ENCODE measurements at places on chromosomes 3 and 15.

DNA sequence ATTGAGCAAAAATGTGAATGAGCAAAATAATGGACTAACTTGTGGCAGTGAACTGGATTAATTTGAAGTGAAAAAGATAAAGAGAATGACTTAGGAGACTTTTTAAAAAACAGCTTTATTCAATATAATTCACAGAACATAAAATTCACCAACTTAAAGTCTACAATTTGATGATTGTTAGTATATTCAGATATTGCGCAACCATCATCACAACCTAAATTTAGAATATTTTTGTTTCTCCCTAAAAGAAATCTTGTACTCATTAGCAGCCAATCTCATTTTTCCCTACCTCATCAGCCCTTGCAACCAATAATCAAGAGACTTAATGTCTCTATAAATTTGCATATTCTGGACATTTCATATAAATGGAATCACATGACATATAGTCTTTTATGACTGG, 496.5 kb downstream of the IGSF11 start:
- DNase-seq: no peak

GRCh38 chr3:42829628-42830436, 20.6 kb downstream of the ACKR2 start:
- peak; percentile 8 for DNase-seq

DNA sequence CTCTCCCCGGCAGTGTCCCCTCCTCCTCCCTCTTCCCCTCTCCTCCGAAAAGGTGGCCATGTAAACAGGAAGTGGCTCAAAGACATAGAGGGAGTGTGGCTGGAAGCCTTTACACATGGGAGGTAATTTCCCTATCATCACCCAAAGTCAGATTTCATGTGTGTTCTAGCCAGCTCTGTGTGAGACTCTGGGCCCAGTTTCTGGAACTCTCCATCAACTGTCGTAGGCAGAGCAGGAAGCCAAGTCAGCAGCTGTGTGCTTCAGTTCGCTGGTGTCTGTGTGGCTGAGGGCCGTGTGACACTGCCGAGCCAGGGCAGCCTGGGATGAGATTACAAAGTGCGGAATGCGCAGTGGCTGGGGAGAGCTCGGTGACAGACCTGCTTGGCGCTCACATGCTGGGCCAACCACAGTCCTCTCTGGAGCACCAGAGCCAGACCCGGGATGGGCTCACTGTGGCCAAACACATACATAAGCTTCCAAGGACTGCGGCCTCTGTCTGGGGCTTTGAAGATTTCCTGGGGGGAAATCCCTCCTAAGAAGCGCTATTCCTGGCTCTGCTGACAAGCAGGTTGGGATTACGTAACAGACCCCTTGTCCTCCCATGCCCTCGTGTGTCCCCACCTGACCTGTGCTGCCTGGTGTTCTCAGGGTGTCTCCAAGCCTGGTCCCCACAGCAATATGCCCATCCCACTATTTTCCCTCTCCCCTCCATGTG, 50.7 kb downstream of the UMPS start:
- no peak for DNase-seq

DNA sequence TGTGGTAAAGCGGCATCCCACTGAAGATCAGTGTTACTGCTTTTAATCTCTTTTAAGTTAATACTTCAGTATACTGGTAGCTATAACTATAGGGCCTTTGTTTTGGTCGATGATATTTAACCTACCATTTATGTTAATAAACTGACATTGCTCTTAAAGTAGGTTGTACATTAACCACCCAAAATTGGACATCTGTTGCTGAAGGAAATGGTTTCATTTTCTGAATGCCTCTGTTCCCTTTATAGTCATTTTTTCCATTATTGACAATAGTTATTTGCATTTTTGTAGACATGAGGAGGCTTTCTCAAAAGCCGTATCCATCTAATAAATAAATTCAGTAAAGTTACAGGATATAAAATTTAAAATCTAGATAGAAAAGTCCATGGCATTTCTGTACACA, 252.4 kb upstream of the UBE2E1 start:
- no peak for DNase-seq

GRCh38 chr3:129492691-129493090, 35.7 kb upstream of the RHO start:
- no peak for DNase-seq

- DNase-seq: peak; percentile 29
These were observed 483.2 kb downstream of the RBMS3 start for GRCh38 chr3:29764041-29764440.

DNA sequence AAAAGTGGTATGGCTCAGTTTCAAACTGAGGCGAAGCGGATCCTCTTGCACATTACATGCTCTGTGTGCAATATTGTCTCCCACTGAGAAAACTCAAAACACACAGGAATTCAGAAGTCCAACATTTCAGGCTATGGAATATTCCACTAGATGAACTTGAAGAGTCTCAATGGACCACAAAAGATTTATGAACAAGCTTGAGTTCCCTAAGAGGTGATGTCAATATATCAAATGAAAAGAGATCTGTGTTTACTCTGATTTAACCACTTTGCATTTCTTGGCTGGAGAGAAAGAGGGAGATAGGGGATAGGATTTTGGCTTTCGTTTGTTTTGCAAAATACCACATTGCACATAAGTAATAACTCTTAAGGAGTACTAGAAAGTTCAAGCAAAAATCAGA, 20.3 kb downstream of the PDZRN3 start:
- no peak for DNase-seq

DNA sequence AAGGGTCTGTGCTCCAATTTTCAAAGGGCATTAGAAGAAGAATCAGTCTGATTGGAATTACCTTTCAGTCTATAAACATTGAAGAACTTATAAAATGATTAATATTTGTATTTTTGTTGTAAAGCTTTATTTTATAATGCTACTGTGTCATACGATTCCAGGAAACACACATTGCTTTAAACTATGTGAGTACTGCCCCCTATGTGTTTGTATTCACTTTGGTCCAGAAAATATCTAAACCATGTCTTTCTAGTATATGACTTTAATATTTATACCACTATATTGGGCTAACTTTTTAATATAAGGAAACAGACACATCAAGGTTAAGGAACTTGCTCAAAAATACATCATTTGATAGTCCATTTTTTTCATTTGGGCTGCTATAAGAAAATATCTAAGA, 3.2 kb upstream of the RIOX2 start:
- no peak for DNase-seq

- DNase-seq: no peak
These were observed 451.9 kb downstream of the NLGN1 start for GRCh38 chr3:173849489-173849888.

DNA sequence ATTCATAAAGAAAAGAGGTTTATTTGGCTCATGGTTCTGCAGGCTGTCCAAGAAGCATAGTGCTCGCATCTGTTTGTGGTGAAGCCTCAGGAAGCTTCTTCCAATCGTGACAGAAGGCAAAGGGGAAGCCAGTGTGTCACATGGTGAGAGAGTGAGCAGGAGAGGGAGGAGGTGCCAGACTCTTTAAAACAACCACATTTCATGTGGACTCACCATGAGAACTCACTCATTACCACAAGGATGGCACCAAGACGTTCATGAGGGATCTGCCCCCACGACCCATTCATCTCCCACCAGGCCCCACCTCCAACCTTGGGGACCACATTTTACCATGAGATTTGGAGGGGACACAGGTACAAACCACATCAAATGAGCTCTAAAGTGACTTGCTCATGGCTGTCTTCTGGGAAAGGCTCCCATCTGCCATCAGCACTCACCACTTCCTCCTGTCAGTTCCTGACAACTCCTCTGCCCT, 327.3 kb upstream of the TLE3 start:
- no peak for DNase-seq

DNA sequence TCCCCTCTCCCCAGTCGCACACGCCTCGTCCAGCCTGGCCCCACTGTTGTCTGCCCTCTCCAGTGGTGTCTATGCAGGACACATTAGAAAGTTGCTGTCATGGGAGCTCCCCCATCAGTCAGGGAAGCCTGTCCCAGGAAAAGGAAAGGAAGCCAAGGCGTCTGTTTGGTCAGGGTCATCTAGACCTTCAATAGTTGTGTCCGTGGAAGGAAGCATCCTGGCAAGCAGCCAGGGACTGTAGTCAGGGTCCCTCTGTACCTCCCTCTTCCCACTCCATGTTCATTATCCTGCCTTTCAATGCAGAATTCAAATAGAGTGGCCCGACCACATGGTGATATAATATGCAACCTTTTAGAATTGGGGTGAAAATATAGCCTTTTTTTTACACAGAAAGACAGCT, 60.7 kb upstream of the RAB6B start:
- no peak for DNase-seq

GRCh38 chr3:39804951-39805350, 4.5 kb upstream of the MYRIP start:
- peak; percentile 44 for DNase-seq

- no peak for DNase-seq
These were observed 2.1 kb downstream of the USP50 start for GRCh38 chr15:50544368-50544767.

GRCh38 chr3:2452249-2452648, 353.6 kb downstream of the CNTN4 start:
- DNase-seq: no peak

DNA sequence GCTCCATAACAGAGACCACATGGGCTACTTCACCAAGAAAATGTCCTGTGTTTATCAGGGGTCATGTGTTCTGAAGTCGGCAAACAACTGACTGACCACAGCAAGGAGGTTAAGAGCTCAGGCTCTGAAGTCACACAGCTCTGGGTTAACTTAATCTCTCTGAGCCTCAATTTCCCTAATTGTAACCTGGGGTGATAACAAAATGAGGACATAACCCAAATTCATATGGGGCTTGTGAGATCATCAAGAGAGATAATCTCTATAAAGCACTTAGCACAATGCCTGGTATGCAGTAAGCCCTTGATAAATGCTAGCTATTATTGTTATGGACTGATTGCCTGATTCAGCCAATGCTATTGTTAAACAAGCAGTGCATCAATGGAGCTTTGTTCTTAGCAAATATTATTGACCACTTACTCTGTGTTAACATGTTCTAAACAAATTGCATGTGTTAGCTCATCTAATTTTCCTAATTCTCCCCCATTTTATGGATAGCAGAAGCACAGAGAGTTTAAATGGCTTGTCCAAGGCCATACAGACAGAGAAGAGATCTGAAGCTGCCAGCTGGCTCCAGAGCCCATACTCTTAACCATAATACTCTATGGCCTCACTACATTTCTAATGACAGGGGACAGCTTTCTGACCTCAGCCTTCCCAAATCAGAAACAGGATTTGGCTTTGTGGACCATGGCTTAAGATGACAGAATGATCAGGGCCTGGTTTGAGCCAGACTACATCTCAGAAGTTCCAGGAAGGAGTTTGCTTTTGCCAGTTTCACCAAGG, 78.3 kb downstream of the SHQ1 start:
- no peak for DNase-seq

GRCh38 chr3:88986834-88987233, 120.6 kb upstream of the EPHA3 start:
- peak; percentile 89 for DNase-seq

GRCh38 chr15:96361309-96362010, 31.0 kb downstream of the NR2F2 start:
- no peak for DNase-seq

GRCh38 chr15:40044717-40045571, 6.0 kb upstream of the SRP14 start:
- peak; percentile 85 for DNase-seq

- DNase-seq: peak; percentile 61
These were observed 44.0 kb downstream of the CD200 start for GRCh38 chr3:112376992-112377391.

GRCh38 chr15:22872936-22873701, 34.7 kb downstream of the NIPA2 start:
- peak; percentile 8 for DNase-seq

DNA sequence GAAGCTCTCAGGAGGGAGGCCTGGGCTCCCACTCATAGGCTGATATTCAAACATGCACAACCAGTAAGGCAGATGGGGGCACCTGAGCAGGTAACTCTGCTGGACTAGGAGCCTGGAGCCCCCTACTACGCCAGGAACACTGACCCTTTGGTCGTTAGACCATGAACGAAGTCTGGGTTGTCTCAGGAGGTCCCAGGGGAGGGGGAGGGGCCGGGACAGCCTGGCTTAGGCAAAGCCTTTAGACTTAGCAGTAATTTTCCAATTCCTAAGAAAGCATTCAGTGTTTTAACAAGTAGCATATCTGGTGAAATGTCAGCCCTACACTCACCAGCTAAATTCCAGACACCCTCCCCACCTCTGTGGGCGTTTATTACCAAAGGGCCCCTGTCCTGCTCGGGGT, 67.4 kb upstream of the ST8SIA2 start:
- DNase-seq: no peak

DNA sequence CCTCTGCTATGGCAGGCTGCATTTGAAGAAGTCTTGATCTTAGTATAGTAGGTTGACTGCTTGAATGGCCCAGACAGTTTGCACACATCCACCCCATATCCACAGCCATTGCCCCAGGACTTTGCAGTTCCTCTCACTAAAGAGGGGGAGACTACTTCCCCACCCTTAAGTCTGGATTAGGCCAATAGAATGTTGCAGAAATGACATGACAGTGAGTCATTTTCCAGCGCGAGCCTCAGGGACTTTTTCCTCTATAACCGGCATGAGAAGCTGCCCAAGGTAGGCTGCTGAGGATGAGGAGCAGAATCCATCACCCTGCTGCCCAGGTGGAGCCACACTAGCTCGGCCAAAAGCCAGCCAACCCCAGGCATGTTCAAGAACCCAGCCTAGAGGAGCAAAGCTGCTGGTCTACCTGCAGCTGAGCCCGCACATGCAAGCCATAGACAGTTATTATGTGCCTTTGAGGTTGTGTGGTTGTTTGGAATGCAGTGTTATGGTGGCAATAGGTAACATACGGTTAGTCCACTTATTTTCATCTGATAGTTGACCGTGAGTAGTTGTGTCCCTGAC, 113.9 kb downstream of the TLE3 start:
- DNase-seq: peak; percentile 47

DNA sequence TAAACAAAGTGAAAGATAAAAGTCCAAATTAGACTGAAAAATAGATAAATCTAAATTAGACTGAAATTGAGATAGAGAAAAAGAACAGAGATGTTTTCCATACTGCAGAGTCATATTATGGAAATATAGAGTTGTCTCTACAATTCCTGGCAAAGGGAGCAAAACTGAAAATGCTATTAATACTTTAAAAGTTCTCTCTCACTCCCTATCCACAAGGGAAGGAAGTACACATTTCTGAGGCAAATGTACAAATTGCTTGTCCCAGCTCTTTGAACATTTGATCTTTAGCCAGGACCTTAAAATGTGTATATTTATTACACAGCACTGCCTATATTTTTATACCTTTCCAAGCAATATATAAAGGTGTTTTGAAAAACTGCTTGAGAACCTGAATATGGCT, 225.1 kb upstream of the SEMA6D start:
- DNase-seq: no peak
